Lung (tissue), 17 donors: ENCODE measurements at places on chromosomes 16 and 17.

GRCh38 chr17:72349491-72349995 lies 228.7 kb downstream of the SOX9 start:
- H3K36me3 ChIP-seq = no peaks in the 10 kb centered on the region
- no peak for DNase-seq
- H3K27ac ChIP-seq = no peak overlapping the region
- H3K27me3 ChIP-seq = no peaks in the 10 kb centered on the region
- H3K4me1 ChIP-seq = peaks cover 8% of the 10 kb centered on the region

- H3K36me3 ChIP-seq = peaks cover 2% of the 10 kb centered on the region
- no peak overlapping the region for H3K4me3 ChIP-seq
- H3K27me3 ChIP-seq = no peaks in the 10 kb centered on the region
- no peak overlapping the region for H3K27ac ChIP-seq
- no peak for DNase-seq
- H3K4me1 ChIP-seq = no peaks in the 10 kb centered on the region
Observed at GRCh38 chr16:2852003-2852730, 5.8 kb downstream of the PRSS22 start.

DNA sequence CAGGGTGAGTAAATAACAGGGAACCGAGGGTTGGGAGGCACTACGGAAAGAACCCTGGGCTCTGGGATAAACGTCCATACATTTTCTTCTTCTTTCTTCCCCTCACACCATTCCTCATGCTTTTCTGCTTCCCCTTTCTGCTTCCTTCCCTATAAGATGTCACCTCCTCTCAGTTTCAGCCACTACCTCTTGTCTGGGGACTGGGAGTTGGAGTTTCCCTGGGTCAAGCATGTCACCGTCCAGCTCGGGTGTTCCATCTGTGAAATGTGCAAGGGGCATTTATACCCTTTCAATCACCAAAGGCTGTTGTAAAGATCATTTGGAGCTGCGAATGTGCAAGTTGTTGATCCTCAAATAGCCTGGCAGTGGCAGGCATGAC lies 17.5 kb upstream of the CCL22 start:
- H3K4me3 ChIP-seq = no peak overlapping the region
- no peaks in the 10 kb centered on the region for H3K27me3 ChIP-seq
- DNase-seq = no peak
- H3K36me3 ChIP-seq = no peaks in the 10 kb centered on the region

GRCh38 chr16:75593825-75594820 lies 27.9 kb downstream of the GABARAPL2 start:
- H3K36me3 ChIP-seq = peaks cover 9% of the 10 kb centered on the region
- no peak overlapping the region for H3K4me3 ChIP-seq
- H3K4me1 ChIP-seq = peaks cover 7% of the 10 kb centered on the region
- H3K27ac ChIP-seq = no peak overlapping the region

DNA sequence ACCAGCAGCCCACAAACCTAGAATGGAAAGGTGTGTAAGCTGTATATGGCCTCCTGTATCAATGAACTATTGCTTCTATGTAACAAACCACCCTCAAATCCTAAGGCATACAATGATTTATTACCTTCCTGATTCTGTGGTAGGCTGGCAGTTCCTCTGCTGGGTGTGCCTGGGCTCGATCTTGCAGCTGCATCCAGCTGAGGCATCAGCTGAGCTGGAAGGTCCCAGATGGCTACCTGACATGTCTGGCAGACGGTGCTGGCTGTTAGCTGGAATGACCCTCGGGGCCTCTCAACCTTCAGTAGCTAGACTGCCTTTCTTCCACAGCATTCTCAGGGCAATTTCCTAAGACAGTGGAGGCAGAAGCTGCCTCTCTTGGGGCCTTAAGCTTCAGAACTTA lies 152.7 kb downstream of the RAB11FIP4 start:
- no peak for DNase-seq
- H3K27me3 ChIP-seq = no peaks in the 10 kb centered on the region
- H3K4me1 ChIP-seq = peaks cover 3% of the 10 kb centered on the region
- H3K36me3 ChIP-seq = no peaks in the 10 kb centered on the region
- H3K27ac ChIP-seq = no peak overlapping the region
